ENCODE measurements at places on chromosomes 3 and 15.

DNA sequence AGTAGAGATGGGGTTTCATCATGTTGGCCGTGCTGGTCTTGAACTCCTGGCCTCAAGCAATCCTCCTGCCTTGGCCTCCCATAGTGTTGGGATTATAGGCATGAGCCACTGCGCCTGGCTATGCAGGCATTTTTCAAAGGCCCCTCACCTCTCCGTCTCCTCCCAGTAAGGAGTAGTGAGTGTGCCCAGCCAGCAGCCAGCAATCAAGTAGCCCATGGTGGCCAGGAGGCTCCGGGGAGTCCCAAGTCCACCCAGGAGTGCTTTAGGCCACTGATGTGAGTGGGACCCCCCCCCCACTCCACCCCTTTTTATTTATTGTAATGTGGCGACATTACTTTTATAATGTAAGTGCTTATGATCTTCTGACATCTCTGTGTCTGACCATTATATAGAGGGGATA is 8.1 kb downstream of the ISG20 start:
- no peak for DNase-seq

DNA sequence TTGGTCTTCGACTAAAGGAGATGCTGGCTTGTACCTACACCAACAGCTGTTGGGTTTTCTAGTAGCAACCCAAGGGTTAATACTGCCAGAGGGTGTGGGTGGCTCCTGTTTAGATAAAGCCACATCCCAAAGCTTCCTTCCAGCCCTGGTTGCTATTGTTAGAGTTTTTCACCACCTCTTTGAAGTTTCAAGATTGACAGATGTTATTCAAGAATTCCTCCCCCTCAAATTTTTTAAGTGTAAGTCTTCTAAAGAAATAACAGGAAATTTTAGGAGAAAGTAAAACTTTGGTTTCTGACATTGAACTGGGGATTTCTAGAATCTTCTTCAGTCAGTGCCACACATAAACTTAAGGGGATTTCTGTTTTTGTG is 60.9 kb downstream of the TGFBR2 start:
- DNase-seq: peak; percentile 92

GRCh38 chr3:155308831-155309230 is 15.3 kb upstream of the STRIT1 start:
- DNase-seq: no peak

DNA sequence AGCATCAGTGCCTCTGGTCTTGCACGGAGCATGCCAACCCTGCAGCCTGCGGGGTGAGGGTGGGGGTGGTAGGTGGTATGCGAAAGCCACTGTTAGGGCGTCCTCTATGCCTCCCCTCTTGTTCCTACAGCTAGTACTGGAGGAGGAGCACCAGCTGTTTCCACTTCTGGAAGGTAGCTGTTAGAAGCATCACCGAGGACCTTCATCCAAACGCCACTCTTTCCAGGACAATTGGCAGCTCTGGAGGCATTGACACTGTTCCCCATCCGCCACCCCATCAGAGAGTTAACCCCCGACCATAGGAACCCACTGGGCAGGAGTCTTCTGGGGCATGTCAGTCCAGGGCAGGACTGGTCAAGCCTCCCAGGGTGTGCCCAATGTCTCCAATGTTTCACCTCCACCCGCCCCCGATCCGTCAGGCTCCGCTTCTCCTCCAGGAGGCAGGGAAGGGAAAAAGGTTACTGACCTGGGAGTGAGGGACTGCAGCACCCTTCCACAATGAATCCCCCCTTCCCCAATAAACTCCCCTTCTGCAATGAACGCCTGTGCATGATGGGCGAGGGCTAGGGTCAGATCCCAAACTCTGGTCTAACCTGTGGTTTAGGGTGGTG is 487 bp downstream of the DUOX2 start:
- DNase-seq: no peak

GRCh38 chr3:116281313-116282143 is 163.8 kb downstream of the LSAMP start:
- DNase-seq: no peak

DNA sequence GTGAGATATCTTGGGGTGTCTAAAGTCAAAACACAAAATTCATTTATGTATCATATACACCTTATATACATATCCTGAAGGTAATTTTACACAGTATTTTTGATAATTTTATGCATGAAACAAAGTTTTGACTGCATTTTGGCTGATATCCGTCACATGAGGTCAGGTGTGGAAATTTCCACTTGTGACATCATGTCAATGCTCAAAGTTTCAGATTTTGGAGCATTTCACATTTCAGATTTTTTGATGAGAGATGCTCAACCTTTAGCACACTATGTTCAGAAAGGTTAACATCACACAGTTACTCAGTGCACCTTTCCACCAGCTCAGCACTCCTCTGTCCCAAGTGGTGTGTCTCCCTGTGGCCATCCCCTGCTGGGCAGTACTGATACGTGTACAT is 37.7 kb upstream of the CPB1 start:
- no peak for DNase-seq

DNA sequence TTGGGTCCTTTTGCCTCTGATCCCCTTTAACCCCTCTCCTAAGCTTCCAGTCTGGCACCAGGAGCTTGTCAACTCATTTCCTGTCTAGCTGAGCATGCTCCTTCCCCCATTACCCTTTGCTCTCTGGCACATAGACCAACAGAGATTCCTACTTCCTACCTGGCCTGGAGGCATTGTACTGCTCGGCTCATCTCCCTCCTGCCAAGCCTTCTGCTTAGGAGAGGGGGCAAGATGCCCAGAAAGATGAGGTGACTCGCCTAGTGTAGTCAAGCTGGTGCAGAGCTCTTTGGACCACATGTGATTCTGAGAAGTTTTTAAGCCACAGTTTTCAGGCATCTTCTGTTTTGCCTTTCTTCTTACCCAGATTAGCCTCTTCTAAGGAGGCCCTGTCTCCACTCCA is 95.4 kb downstream of the ZNF621 start:
- DNase-seq: peak; percentile 42

DNA sequence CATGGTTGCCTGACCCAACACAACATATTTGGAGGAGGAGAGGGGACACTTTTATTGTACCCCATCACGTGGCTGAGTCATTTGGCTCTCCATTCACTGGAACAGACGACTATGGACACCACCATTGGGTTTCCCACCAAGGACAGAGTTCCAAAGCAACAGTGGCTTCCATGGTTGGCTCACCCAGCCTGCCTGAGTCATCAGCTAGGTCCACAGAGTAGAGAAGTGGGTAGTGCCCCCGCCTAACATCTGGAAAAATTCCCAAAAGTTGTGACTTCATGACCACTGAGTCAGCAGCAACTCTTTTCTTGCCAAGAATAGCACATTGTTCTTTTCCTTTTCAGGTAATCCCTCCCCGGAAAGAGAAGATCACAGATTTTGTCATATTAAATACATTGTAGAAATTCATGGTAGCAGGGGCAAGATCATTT is 3.0 kb upstream of the PPP1R2 start:
- no peak for DNase-seq

DNA sequence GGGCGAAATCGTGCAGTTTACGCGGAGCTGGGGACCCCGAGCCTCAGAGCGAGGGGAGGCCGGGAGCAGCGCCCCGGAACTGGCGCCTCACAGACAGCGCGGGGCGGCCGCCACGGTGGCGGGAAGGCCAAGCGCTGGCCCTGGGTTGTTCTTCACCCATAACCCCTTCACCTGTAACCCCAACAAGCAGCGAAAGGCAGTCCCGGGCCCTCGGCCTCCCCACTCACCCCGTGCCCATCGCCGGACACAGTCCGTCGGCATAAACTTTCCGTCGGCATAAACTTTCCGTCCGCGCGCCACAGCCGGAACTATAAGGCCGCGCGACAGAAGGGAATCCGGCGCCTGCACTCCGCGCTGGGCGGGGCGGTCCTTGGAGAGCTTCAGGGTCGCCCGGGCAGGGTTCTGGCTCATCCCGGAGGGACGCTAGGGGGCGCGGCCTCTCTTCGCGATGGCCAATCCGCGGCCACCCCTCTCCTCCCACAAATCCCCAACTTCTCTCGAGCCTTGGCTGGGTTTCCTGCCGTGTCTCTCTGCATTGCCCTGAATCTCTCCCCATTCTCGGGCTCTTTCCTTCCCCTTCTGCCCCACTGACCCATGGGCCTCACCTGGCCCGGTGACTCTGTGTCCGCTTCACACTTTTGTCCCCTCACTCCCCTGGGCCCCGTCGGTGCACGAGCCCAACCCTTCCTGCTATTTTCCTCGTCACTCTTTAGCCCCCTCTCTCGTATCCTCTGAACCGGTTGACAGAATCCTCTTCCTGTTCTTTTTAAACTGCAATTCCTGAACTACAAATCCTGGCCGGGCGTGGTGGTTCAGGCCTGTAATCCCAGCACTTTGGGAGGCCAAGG is at the start of gene INTS14:
TSS of gene INTS14 (minus strand) at position 261 of the 848 bp plus-strand sequence. CDS start 3,751 bp downstream, outside the sequence.
- peak; percentile 98 for DNase-seq

DNA sequence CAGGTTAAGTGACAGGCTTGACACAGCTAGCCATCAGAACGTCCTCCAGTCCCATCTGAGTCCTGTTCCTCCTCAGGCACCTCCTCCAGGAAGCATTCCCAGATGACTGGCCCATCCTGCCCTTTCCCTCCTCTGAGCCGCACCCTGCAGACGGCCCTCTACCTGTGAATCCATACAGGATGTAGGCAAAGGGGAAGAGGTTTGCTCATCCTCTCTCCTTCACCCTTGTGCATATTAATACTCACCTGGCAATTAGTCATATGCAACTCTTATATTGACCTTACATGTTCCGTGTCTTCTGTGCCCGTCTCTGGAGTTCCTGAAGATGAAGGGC is 61.9 kb downstream of the SMAD3 start:
- DNase-seq: peak; percentile 60

DNA sequence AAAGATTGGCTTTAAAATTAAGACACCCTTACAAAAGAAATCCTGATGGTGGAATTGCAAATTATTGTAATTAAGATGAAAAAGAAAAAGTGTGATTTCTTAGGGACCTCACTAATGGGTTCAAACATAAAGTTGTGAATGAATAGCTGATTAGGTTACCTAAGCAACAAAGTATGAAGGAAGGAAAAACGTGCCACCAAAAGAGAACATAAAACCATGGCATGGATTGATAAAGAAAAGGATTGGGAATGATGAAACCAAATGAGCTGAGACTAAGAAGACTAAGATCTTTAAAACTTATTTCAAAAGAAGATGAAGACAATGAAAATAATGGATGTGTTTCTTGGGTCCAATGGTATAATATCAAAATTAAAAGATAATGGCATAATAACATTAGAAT is 32.2 kb upstream of the GUCA1C start:
- DNase-seq: no peak

GRCh38 chr3:20083953-20084352 is 43.7 kb downstream of the KAT2B start:
- no peak for DNase-seq

DNA sequence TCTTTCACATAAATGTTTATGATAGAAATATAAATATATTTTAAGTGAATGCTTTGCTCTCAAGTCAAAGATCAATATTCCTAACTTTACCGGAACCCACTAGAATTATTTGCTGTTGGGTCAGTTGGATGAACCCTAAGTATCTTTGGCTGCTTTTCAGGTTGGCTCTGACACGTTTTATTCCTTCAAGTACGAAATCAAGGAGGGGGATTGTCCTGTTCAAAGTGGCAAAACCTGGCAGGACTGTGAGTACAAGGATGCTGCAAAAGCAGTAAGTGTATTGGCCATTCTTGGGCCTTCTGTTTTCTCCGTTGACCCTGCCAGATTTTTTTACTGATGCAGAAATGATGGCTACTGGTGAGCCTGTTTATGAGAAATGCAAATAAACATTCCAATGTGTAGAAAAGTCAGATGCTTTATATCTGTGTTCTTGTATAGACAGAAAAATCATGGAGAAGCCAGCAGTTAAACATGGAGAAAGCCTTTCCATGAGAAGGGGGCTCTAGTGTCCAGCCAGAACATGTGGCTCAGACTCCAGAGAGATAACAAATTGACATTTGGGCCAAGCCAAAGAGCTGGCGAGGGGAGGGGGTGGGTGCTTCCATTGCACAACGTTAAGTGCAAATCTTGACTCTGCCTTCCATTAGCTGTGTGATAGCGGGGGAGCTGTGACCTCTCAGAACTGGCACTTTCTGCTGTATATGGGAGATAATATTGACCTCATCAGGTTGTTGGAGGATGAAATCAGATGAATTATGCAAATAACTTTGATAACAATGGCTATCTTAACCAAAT is 3.0 kb downstream of the KNG1 start:
- no peak for DNase-seq

GRCh38 chr15:74418575-74419338 is 15.0 kb downstream of the SEMA7A start:
- no peak for DNase-seq

DNA sequence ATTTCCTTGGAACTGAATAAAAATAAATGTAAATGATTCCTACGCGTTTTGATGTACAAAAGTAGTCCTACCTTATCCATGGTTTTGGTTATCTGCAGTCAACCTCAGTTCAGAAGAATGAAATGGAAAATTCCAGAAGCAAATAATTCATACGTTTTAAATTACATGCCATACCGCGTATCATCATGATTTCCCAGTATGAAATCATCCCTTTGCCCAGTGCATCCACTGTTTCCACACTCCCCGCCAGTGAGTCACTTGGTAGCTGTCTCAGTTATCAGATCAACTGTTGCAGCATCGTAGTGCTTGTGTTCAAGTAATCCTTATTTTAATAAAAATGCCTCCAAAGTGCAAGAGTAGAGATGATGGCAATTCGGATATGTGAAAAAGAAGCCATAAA is 9.1 kb upstream of the MFSD1 start:
- no peak for DNase-seq

GRCh38 chr3:15492847-15493360 is 28.6 kb downstream of the COLQ start:
- DNase-seq: no peak

GRCh38 chr15:92599394-92599970 is 56.1 kb downstream of the FAM174B start:
- DNase-seq: no peak

DNA sequence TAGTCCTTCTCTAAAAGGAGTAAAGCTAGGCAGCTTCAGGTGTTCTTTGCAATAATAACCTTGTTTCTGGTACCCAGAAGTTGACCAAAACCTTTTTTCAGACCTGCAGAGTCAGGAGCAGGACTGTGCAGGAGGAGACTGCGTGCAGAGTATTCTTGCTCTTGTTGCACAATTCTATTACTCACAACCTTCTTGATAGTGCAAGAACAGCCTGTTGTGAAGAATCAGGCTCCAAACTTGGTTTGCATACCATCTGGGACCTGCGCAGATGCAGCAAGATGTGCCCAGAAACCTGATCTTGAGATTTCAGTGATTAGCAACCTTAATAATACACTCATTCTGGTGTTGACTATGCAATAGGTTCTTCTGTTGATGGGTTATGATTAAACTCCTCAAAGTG is 111.9 kb downstream of the ATG7 start:
- peak; percentile 7 for DNase-seq

- DNase-seq: no peak
Observed at GRCh38 chr15:77075528-77075927, 4.6 kb upstream of the TSPAN3 start.

DNA sequence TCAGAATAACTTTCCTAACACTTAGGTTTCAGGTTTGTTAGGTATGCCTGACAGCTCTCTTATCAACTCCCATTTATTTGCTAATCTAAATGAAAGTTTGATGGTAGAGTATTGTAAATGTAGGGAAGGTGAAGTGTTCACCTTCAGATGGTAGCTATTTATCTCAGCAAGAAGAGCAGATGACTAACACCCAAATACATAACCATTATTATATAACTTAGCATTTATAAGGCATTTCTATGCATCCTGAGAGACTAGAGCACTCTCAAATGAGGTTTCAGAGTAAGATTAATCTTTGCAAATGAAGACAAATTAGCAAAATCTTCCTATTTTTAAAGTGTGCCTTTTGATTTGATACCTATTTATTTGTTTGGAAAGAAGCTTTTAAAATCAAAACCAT is 143.8 kb downstream of the IGF1R start:
- DNase-seq: no peak

- no peak for DNase-seq
Observed at GRCh38 chr15:27127815-27128570, 157.0 kb downstream of the GABRG3 start.

Measured in islet precursor cell (in vitro differentiated cells).